ENCODE measurements at places on chromosomes 1 and 21.
A peak's percentile ranks its signal among the peaks of the same experiment; 100 is the strongest.

- DNase-seq: no peak
Observed at GRCh38 chr1:117250061-117250606, 39.4 kb upstream of the VTCN1 start.

GRCh38 chr1:106480629-106481028, 575.8 kb upstream of the PRMT6 start:
- no peak for DNase-seq

- no peak for DNase-seq
Observed at GRCh38 chr1:204435381-204435831, 23.8 kb upstream of the PPP1R15B start.

DNA sequence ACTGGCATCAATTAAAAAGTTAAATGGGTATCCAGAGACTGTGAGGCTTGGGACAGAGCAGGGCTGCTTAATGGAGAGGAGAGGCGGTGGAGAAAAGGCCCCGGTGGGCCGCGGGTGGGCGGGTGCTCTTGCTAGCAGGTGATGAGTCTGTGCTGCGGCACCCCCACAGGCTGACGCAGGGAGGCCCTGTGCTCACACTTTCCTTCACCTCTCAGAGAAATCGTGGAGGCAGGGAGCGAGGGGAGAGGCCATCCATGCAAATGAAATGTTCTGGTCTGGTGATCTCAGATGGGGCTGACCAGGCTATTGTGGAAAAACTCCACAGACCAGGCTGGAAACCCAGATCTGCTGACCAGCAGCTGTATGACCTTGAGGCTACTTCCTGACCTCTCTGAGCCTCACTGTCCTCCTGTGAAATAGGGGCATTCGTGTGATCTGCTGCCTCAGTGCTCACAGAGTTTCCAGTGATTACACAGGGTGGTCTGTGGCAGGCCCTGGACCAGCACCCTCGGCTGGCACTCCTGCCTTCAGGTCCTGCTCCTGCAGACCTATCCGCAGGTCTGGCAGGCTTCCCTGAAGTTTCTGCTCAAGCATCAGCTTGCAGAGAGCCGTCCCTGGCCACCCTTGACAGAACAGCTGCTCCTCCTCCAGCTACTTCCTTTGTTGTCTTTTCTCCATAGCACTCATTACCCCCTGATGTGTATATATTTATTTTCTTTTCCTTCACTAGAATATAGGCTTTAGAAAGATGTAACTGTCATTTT, 89.2 kb downstream of the BEND5 start:
- DNase-seq: no peak

DNA sequence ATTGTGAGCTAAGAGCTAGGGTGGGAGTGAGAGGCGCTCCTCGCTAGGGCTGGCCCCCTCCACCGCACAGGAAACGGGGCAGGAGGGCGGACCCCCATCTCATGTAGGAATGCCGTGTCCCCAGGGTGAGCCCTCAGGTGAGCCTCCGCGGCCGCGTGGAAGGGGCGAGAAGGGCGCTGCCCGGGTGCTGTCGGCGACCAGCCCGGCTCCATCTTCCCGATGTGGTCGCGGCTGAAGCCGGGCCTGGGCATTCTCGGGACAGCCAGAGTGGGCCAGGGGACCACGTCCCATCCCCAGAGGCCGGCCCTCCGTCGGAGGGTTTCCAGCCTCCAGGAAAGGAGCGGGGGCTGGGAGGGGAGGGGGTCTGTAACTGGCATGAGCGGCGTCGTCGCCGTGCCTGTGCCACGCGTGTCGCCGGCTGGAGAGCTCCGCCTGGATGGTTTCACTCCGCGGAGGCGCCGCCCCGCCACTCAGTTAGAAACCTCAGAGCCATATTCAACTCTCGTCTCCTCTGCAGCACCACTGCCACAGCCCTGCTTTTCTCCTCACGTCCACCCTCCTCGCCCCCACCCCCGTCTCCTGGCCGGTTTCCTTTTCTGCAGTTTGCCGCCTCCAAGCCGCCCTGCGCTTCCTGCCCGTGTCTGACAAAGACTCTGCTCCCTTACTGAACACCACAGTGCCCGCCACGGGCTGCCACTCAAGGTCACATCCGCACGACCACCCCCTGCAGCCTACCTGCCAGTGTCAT, at the start of gene TMEM269:
TSS of gene TMEM269 (plus strand) at position 46 of the 748 bp plus-strand sequence. CDS start 4,903 bp downstream, outside the sequence.
- no peak for DNase-seq

- no peak for DNase-seq
Observed at GRCh38 chr1:63924600-63924999, 150.8 kb downstream of the ROR1 start.

- DNase-seq: no peak
Observed at GRCh38 chr21:15839601-15840000, 109.8 kb downstream of the USP25 start.

DNA sequence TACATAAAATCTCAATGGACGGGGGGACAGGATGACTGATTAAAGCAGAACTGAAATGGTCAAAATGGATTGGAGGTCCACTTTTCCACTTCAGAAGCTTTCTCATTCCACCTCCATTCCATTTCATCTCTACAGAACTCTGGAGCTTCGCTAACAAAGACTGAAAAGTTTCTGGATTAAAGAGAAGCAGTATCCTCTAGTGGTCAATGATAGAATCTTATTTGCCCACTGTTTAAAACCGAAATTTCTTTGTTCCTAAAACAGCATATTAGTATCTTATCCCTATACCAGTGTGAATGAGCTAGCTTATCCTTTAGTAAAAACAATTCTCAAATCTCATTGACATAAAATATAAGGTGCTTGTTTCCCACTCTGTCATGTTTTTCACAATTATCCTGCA, 890.6 kb downstream of the KCNT2 start:
- no peak for DNase-seq

- DNase-seq: no peak
Observed at GRCh38 chr1:159081626-159082025, 5.1 kb upstream of the AIM2 start.

DNA sequence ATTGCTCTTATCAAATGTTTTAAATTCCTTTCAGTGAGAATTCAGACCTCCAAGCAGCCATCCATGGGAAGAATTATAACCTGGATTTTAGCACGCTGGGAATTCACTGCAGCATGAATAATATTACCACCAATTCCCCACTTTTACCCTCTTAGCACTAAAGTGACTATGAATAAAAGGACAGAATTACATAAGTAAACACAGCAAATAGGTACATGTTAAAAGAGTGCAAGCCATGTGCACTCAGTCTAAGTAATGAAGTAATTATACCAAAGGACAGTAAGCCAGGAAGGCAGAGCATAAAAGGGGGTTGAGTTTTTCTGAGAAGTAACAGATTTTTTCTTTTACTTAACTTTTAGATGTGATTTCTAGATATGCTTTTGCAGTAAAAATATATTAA, 176.3 kb downstream of the DENND1B start:
- no peak for DNase-seq

- DNase-seq: peak; percentile 83
Observed at GRCh38 chr1:154386643-154387352, 18.3 kb upstream of the IL6R start.

DNA sequence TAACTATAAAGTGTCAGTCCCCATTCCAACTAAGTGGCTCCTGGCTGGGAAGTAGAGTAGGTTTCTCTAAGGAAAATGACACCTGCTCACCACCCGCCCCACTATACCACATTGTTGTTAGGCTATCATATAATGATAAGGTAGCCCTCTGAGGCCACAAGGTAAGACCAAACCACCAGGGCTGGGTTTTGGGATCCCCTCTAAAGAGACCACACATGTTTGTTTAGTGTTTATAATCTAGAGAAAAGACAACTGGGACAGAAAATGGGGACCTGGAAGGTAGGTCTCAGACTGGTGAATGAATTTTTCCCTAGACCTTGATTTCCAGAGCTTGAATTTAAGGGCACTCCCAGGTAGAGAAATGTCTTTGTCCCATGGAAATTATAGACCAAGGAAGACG, 15.2 kb downstream of the AKIRIN1 start:
- no peak for DNase-seq

DNA sequence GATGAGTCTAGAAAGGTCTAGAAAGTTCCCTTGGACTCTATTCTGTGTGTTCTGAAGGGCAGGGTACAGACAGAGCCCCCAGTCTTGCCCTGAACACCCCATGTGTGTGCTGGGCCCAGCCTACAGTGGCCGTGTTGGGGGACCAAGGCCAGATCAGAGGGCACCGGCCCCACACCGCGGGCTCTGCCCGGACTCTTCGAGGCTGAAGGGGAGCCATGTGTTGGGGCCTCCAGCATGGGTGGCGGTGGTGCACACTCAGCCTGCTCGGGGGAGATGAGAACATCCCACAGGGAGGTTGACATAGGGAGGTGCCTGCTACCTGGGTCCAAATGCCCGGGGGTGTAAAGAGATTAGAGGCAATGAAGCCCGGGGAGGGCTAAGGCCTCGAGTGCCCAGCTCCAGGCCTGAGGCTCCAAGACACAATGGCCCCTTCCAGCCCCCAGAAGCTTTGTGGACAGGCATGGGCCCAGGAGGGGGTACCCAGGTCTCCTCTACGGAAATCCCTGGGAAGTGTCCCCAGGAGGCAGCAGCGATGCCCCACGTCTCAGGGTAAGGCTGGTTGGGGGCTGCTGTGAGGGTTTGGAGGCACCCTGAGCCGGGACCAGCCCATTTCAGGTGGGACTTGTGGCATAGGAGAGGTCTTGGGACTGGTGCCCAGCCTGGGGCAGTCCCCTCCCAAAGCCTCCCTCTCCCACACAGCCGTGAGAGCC, 12.1 kb downstream of the ARHGEF16 start:
- DNase-seq: no peak

GRCh38 chr1:152964536-152964935, 5.9 kb upstream of the SPRR4 start:
- no peak for DNase-seq

GRCh38 chr1:39003794-39004193, 12.7 kb downstream of the AKIRIN1 start:
- DNase-seq: no peak

GRCh38 chr1:18469514-18469913, 11.2 kb upstream of the KLHDC7A start:
- no peak for DNase-seq

DNA sequence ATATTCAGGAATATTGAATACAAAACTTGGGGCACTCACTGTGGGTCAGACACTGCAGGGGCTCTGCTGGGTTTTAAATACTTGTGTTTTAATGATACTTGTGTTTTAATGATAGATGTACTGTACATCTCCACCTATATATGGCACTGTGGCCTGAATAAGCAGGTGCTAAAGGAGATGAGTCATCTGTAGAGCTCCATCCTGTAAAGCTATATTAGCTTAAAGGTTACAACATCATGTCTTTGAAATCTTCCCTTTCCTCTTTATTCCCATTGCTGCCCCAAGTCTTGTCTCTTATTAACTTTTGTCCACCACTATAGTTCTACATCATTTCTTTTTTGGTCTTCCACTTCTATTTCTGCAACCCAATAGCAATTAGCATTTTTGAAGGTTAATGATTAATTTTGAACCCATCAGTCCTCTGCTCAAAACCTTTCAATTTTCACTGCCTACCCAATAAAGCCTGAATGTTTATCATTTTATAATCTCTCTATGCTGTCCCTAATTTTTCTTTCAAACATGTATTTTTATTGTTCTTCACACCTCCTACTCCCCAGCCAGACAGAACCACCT, 113.3 kb upstream of the PTGFR start:
- DNase-seq: peak; percentile 9

DNA sequence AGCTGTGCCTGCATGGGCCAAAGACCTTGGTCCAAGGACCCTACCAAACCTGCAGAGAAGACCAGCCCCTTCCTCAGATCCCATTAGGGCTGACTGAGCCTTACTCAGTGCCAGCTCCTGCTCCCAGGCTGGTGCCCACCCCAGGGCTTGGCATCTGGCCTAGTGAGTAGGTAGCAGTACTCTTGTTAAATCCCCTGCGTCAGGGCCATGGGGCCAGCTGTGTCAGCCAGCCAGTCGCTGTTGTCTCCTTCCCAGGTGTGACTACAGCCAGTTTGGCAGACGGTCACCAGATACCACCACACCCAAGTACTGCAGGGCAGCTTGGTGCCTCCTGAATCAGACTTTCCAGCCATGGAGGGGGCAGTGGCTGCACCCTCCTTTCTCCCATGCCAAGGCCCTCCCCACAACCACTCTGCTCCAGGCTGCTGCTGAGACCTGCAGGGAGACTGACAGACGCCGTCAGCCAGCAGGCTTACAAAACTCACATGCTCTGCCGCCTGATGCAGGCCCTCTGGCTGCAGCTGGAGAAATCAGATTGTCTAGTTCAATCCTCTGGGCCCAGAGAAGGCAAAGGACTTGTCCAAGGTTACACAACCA, 3.0 kb downstream of the TENT5B start:
- DNase-seq: no peak

- DNase-seq: no peak
Observed at GRCh38 chr1:227934476-227935313, 13.0 kb downstream of the WNT9A start.

GRCh38 chr1:242523719-242524570, 552 bp downstream of the PLD5 start:
- no peak for DNase-seq

DNA sequence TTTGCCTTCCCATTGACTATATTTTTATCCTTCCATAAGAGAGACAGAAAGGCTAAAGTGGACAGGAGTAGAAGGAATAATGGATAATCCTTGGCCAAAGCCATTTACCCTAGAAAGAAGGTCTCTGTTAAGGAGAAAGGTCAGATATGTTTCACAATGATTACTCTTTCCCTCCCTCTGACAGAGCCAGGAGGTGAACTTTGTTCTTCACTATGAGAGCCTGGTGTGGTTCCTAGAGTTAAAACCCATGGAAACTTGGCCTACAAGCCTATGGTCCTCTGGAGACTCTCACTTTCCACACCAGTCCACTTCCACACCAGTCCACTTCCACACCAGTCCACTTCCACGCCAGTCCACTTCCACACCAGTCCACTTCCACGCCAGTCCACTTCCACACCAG, 479.9 kb upstream of the ZP4 start:
- DNase-seq: no peak

DNA sequence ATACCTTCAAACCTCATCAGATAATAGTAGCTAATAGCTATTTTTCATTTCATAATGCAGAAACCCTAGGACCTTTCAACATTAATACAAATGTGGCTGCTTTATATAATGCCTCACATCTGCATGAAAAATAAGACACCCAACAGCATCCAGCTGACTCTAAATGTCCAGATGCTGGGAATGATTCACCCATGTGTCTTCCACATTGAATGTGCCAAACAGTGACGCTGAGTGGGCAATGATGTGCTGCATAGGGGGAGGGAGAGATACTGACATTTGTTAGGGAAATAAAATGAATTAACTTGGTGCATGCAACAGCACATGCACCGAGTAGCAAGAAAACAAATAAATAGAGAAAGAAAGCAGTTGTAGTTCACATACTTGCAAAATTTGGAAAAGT, 199.3 kb downstream of the DSCAM start:
- no peak for DNase-seq

DNA sequence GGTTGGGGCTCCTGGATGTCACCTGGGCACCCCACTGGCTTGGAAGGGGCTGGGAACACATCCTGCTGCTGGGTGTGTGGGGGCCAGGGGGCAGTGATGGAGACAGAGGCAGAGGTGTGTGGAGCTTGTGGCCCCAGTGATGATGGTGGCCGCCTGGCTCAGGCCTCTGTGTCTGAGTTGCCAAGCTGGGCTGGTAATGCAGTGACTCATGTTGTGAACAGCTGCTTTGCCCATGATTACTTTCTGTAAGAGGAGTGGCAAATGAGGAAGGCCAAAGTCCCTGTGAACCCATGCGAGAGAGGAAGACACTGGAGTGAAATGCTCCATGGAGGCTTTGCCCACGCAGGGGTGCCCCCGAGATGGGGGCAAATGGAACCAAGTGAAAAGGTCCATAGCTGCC, 86.8 kb downstream of the KCNJ6 start:
- DNase-seq: peak; percentile 4

- no peak for DNase-seq
Observed at GRCh38 chr1:28159680-28160079, 16.8 kb downstream of the PTAFR start.
